ENCODE measurements at places on chromosomes 6 and 20.

DNA sequence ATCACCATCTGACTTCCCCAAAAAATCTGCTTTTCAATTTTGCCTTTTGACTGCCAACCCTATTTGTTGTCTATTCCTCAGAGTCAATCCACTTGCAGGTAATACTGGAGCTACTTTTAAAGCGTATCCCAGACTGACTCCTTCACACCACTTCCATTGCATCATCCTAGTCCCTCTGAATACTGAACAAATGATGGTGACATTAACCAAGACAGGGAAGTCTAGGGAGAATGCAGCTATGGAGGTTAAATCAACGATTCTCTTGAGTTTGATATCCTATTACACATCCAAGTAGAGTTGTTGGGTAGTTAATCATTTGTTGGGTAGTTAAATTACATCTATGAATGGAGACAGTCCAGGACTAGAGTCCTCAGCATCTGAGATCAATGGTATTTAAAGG, 2.0 kb downstream of the OGFRL1 start:
- DNase-seq: no peak

- DNase-seq: no peak
Observed at GRCh38 chr6:156167016-156167624, 610.1 kb upstream of the ARID1B start.

GRCh38 chr6:5143634-5144311, 58.6 kb downstream of the PPP1R3G start:
- DNase-seq: peak; percentile 30

DNA sequence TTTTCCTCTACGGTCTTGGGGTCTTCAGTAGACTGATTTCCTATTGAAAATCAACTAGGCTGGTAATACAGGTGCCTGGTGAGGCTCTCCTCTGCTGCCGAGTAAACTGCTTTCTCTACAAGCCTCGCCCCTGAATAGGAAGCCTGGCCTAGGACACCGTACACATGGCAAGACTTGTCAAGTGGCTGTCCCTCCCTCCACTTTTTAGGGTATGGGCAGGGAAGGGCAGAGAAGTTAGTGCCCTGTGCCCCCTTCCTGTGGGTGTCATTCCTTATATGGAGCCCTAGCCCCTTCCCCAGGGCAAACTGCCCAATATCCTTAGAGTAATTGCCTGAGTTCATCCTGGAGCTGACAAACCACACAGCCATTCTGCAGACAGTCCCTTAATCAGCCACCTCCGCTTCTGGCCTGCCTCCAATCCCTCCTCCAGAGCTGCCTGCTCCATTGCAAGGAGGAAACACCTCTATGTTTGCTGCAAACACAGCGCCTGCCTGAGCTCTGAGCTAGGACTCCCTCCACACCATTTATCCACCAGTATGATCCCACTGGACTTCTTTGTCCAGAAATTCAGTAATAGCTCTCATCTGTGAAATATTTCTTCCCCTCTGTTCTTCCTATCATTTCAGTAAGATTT, 93.1 kb downstream of the CHD6 start:
- DNase-seq: no peak

- DNase-seq: no peak
Observed at GRCh38 chr20:39112178-39112743, 150.1 kb downstream of the DHX35 start.

DNA sequence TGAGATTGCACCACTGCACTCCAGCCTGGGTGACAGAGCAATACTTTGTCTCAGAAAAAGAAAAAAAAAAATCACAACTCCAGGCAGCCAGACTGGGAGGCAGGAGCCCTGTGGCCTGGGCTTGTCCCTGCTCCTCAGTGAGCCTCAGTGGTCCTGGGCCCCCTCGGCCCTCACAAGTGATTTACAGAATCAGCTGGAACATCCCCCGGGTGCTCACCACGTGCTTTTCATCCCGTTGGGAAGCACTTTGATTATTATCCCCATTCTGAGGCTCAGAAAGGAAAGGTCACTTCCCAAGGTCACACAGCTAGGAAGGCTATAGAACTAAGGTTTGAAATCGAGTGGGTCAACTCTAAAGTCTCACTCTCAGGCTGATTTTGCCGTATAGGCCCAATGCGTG, 43.1 kb upstream of the TLDC2 start:
- DNase-seq: no peak

DNA sequence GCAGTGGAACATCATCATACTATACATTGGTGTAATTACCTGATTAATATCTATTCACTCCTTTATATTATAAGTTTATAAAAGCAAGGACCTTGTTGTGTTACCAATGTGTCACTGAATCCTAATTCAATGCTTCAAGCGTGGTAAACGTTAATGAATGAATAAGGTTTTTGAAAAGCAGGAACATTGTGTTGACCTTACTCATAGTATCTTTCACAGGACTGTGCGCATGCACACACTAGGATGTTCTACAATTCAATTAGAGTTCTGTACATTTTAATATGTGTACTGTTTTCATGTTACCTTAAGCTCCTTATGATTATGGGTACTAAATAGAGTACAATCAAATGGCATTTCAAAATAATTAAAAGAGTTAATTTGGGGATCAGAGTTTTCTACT, 578.5 kb downstream of the BMP2 start:
- no peak for DNase-seq

- DNase-seq: no peak
Observed at GRCh38 chr6:52728394-52728793, 34.9 kb downstream of the GSTA2 start.

- no peak for DNase-seq
Observed at GRCh38 chr20:10970109-10970508, 296.3 kb upstream of the JAG1 start.

DNA sequence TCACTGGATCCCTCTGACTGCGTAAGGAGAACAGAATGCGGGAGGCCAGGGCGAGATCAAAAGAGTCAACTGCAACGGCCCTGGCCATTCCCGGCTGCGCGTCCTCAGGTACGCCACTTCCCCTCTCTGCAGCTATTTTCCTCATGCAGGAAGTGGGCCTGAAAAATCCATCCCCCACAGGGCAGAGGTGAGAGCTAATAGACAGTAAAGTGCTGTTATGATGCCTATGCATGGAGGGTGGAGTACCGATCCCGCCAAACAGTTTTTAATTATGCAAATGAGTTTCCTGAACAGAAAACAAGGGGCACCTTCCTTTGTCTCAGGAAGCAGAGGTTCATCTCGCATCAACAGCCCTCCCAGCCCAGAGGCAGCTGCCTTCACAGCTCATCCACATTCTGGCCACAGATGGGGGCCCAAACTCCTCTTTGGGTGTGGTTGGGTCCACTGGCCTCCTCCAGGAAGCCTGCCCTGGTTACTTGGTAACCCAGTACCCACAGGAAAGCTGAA, 9.3 kb downstream of the PREX1 start:
- DNase-seq: no peak

GRCh38 chr6:91293395-91293794, 706.5 kb upstream of the MAP3K7 start:
- DNase-seq: no peak

DNA sequence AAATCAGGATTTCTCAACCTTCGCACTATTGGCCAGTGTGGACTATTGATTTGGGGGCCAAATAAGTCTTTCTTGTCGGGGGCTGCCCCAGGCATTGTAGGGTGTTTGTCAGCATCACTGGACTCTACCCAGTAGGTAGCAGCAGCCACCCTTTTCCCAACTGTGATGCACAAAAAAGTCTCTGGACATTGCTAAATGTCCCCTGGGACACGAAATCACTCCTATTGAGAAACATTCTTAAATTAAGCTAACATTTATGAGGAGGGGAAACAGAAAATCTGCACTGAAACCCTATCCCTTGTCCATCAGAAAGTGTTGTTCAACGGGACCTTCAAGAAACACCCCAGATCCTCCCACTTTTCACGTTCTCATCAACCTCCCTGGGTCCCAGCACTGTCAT, 54.2 kb downstream of the NFATC2 start:
- DNase-seq: no peak

- DNase-seq: no peak
Observed at GRCh38 chr20:18857640-18858039, 44.1 kb downstream of the SCP2D1 start.

- DNase-seq: no peak
Observed at GRCh38 chr6:52564856-52565255, 12.0 kb downstream of the TRAM2 start.

- DNase-seq: no peak
Observed at GRCh38 chr20:45176526-45177267, 2.0 kb downstream of the PI3 start.

DNA sequence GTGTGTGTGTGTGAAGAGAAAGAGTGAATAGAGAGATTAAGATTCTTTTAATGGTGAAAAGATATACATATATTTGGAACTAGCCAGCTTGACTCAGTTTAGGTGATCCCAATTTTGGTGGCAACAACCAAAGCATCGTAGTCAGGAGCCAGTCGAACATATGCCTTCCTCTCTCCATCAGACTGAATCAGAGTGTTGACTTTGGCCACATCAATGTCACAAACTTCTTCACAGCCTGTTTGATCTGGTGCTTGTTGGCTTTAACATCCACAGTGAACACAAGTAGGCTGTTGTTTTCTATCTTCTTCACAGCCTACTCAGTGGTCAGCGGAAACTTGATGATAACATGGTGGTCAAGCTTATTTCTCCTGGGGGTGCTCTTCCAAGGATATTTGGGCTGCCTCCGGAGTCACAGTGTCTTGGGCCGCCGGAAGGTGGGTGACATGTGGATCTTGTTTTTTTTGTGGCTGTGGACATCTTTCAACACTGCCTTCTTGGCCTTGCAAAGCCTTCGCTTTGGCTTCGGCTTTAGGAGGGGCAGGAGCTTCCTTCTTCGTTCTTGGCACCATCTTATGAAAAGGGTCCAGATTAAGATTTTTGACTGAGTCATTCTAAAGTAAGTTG, 3.4 kb downstream of the HLA-F start:
- no peak for DNase-seq

DNA sequence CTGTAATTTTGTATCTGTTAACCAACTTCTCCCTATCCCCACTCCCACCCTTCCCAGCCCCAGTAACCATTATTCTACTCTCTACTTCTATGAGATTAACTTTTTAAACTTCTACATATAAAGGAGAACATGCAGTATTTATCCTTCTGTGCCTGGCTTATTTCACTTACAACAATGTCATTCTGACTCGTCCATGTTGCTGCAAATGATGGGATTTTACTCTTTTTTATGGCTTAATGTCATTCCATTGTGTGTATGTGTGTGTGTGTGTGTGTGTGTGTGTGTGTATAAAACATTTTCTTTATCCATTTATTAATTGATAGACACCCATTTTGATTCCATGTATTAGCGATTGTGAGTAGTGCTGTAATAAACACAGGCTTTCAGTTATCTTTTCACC, 76.1 kb downstream of the COL19A1 start:
- DNase-seq: no peak

DNA sequence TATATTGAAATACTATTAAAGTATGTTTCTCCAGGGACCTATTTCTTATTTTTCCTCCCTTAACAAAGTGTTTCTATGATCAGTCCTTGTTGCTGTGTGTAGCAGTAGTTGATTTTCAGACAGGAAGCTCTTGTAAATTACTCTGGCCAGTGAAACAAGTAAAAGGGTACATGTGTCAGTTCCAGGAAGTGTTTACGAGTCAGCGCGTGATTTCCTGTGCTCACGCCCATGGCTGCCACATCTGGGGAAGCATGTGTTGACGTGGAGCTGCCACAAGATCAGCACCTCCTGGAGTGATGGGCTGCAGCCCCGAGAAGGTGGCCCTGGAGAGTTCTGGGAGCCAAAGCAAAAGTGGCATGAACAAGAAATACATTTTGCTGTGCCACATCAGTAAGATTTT, 38.6 kb upstream of the GGTLC1 start:
- DNase-seq: no peak

GRCh38 chr6:20827798-20828197, 293.5 kb downstream of the CDKAL1 start:
- DNase-seq: peak; percentile 83

DNA sequence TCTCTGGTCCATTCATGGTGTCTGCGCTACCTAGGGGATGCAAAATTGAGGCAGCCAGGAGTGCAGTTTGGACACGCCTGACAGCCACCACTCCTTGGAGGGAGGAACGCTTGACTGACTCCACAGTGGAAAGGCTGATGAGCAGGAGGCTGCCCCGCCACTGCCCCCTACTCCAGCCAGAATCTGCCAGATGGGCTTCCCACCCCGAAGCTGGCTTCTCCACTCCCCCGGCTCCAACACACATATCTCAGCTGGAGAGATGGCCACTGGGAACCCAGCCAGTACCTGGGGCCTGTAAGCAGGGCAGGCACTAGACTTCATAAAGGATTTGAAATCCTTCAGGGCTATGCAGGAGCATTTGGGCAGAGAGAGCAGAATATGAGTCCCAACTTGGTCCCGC, 51.4 kb upstream of the BLCAP start:
- no peak for DNase-seq

- DNase-seq: no peak
Observed at GRCh38 chr20:37681384-37682112, 12.3 kb upstream of the CTNNBL1 start.
